NCI-H1417 (cell line): ENCODE measurements at places on chromosomes 16 and 17.

- no peak for DNase-seq
These were observed 4.8 kb upstream of the QPRT start for GRCh38 chr16:29674188-29674587.

DNA sequence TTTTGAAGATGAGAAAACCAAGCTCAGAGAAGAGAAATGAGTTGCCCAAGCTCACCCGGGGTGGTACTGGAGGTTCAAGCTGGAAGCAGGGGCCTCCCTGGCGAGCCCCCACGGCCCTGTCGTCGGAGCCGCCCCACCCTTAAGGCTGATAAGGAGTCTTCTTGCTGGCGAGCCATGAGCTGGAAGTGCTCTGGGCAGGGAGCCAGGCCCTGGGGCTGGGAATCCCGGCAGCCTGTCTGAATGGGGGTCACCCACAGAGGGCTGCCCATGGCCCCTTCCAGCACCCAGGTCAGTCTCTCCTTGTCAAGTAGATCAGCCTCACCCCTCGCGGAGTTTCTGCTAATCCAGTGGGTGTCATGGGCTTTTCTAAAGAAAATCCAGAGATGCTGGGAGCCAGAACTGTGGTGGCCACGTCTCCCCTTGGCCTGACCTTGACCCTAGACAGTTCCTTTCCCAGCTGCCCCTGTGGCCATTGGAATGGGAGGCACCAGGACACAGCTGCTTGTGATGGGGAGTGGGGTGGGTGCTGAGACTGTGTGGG lies 1.2 kb upstream of the P2RX1 start:
- peak; percentile 8 for DNase-seq

DNA sequence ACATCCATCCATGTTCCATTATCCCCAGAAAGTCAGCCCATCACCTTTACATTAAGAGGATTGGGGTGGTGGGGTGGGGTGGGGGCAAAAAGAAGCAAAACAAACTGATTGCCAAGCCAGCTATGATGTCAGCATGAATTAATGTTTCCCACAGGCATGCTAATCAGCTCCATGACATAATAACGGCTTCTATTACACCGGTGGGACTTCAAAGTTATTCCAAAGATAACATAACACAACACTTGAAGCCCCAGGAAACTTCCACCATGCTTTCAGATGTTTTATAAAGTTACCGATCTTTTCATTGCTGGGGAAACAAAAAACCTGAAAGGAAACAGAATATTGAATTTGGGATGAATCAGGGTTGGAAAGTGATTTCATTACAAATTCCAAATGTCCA lies 155.9 kb upstream of the IRX5 start:
- DNase-seq, result no peak

GRCh38 chr17:8087075-8087951 lies at the start of gene ALOX12B:
ALOX12B (minus strand) TSS chr17:8087716; CDS start chr17:8087442, 274 bp downstream.
- DNase-seq, result no peak

DNA sequence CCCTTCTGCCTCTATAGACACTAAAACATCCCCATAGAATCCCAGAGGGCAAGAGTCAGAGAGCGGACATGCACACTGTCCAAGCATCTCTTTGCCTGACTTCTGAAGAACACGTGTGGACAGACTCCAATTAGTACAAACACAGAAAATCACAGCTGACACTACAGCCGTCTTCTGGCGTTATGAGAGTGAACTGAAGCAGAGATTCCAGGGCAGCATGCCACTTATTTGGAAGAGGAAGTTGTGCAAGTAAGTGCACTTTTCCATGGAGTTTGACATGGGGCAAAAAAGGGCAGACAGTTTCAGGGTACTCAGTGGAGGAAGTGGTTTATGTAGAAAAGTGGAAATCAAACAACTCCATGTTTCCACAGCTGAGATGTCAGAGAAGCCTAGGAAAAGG lies 16.8 kb upstream of the ZNF287 start:
- DNase-seq, result no peak

DNA sequence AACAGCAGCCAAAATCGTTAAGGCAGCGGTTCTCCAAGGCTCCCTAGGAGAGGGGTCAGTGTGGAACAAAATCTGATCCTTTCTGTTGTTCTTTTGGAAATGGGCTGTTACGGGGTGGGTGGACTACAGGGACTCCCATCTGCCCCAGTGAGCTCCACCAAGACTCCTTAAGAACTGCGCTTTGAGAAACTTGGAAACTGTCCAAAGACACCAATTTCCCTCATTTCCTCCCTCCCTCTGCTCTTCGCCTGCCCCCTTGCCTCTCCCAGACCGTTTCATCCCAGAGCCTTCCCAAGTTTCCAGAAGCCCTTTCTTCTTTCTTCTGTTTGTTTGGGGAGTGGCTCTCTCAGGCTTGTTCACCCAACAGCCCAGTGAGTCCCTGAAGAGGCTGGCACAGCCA lies 205.4 kb downstream of the COPRS start:
- no peak for DNase-seq

DNA sequence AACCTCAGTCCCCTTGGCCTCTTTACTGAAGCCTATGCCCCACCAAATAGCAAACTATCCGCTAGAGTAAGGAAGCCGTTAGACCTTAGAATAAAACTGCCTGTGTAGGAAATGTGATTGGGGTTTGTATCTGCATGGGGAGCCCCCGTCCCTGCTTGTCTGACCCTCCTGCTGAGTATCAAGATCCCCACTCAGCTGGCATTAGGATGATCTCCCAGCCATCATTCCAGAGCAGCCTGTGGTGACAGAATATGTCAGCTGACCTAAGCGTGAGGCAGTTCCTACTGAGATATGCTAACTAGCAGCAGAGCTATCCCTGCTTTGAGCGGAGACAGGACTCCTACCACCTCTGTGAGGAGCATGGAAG lies 645 bp upstream of the GFOD2 start:
- peak; percentile 64 for DNase-seq

DNA sequence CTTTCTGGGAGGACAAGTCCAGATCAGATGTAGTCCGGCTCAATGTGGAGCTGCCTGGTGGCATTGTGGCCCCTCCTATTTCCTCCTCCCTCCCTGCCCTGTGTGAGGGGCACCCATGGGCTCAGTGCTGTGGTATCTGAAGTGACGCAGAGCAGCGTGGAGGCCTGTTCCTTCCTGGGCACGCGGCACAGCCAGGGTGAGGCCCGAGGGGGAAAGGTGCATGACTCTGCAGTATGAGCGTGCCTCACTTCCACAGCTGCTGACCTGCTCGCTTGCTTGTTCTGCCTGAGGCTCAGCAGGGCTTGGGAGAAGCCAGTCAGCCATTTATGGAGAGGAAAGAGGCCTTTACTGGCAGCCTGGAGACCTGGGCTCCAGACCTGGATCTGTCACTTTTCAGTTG lies 11.7 kb downstream of the TMEM238L start:
- no peak for DNase-seq

- peak; percentile 3 for DNase-seq
These were observed 41.8 kb downstream of the BRD7 start for GRCh38 chr16:50326835-50327465.

DNA sequence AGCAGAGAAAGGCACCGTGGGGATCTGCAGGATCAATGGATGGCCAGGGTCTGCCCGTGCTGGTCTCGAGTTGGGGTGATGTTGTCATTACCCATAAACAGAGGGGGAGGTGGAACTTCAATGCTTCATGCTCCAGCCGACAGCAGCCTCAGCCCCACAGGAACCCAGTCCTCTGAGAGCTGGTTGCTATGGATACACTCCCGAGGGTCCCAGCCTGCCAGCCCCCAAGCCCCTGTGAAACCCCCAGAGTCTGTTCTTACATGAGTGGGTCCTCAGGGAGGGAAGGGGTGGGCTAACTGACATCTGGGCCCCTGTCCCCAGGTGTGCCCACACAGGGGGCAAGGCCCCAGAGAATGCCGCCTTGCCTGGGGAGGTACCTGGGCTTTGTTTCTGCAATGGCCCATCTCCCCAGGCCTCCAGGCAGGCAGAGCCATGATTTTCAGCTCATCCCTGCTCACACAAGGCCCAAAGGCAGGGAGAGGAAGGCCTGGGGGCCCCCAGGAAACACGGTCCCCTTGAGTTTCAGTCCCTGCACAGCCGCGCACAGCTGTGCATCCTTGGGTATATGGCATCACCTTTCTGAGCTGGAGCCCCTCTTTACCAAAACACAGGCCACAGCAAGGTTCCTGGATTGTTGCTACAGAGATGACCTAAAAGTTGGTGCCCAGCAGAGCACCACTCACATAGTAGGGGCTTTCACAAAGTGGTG lies 223.7 kb downstream of the ZNF423 start:
- DNase-seq, result no peak

GRCh38 chr17:15928286-15928785 lies 16.6 kb upstream of the ADORA2B start:
- no peak for DNase-seq

- DNase-seq, result no peak
These were observed 7.1 kb upstream of the CNP start for GRCh38 chr17:41959336-41960095.

- DNase-seq, result no peak
These were observed 1.0 kb downstream of the FLOT2 start for GRCh38 chr17:28896491-28896883.

DNA sequence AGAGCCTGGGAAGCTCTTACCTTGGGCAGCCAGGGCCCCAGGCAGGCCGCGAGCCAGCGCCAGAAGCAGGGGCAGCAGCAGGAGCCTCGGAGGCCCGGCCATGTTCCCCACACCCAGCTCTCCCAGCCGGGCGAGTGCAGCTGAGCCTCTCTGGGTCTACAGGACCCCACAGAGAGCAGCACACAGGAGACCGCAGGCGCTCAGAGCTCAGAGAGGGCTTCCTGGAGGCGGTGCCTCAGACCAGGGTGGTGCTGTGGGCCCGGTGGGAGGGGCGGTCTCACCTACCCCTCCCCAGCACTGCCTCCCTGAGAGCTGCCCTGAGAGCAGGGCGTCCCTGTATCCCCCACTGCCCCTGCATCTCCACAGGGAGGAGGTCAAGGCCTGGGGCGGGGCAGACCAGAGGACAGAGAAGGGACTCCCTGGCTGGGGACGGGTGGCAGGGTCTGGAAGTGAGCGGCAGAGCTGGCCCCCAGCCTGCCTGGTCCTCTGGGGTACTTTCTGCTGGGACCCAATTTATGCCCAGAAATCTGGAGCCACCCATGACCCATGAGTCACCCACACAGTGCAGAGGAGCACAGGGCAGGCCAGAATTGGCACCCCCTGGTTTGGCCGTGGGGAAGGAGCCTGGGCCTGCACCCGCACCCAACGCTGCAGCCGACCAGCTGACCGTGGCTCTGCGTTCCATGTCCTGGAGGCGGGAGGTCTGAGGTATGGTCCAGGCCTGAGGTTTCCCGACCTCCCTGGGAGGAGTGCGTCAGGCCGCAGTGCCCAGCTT lies at the start of gene CD7:
Gene CD7, minus strand, starts transcription at position 215 of the 775 bp plus-strand sequence. Its CDS starts 113 bp downstream, at position 102.
- no peak for DNase-seq

DNA sequence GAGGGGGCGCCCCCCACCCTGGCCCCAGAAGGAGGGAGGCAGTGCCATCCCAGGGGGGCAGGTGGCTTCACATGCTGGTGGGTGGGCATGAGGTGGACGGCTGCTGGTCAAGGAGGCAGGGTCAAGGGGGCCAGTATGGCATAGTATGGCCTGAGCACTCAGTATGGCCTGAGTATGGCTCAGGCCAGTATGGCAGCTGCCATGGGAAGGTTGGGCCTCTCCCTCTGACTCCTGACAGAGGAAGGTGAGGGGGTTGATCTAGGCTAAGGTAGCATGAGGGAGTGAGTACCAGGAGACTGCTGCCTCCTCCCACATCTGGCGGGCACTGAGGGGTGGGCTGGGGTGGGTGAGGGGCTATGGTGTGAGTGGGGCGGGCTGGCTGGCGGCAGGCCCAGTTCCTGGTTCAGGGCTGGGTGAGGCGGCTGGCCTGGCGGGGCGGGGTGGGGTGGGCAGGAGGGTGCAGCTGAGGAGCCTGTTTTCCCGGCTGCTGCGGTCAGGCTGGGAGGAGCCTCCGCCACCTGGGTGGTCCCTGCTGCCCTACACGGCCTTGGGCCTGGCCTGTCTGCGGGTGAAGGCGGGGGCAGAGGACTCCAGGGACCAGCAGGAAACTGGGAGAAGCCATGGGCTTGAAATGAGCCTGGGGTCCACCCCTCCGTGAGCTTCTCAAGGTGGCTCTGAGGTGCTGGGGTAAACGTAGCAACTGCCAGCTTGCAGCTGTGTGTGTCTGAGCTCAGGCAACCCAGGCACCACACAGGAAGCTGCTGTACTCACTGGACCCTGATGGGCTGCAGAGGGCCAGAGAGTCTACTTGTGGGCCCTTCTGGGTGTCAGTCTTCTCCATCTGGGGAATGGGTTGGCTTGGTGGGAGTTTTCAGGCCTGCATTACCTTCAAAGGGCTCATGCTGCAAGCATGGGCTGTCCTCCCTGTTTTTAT lies 57.0 kb downstream of the RAI1 start:
- no peak for DNase-seq

DNA sequence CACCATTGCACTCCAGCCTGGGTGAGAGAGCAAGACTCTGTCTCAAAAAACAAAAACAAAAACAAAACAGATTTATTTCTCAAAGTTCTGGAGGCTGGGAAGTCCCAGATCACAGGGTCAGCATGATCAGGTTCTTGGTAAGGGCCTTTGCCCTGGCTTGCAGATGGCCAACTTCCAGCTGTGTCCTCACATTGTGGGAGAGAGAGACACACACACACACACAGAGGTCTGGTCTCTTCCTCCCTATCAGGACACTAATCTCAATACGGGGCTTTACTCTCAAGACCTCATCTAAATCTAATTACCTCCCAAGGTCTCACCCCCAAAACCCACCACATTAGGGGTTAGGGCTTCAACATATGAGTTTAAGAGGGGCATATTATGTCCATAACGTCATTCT lies 26.4 kb upstream of the TAOK1 start:
- DNase-seq, result no peak

GRCh38 chr16:69095193-69095592 lies 10.3 kb upstream of the HAS3 start:
- DNase-seq, result peak; percentile 17

DNA sequence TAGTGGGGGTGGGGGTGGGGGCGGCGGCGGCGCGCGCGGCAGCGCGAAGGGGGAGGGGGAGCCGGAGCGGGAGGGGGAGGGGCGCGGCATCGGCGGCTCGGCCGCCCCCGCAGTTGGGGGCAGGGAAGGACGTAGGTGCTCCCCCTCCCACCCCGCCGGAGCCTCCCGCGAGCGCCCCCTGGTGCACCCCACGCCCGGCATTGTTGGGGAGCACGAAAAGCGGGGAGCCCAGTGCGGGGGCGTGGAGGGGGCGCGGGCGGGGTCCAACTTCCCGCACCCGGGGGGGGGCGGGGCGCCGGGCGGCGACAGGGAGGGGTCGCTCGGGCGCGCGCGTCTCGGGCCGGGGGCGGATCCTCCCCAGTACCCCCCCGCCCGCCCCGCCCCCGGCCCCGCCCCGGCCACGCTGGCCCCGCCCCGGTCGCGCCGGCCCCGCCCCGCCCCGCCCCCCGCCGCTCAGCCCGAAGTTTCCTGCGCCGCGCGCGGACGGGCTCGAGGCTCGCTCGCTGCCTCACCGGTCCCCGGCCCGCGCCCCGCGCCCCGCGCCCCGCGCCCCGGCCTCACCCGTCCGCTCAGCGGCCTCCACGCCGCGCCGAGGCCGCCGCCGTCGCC lies at the start of gene CACNA1H:
Gene CACNA1H, plus strand, starts transcription at position 456 of the 609 bp plus-strand sequence. CDS start 632 bp downstream, outside the sequence.
- DNase-seq, result peak; percentile 44

DNA sequence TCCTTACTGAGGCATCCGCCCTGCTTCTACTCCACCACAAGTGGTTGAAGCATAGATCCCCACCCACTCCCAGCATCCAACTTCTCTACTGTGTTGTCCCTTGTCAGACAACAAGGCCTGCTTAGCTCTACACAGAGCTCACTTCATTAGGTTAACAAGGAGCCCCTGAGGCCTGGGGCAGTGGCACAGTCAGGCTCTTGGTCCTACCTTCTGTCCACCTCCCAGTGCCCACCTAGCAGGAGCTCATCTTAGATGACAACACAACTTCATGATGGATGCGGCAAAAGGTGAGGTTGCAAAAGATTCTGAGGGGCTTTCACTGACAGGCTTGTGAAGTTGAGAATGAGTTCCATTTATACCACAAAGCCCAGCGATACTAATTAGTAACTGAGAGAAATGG lies 432.0 kb upstream of the CDH5 start:
- DNase-seq, result no peak

GRCh38 chr16:73724503-73724902 lies 572.1 kb upstream of the PSMD7 start:
- no peak for DNase-seq
